ENCODE measurements at places on chromosomes 5 and 9.

GRCh38 chr5:173242675-173243121, 7.7 kb upstream of the NKX2-5 start:
- peak; percentile 77 for DNase-seq

DNA sequence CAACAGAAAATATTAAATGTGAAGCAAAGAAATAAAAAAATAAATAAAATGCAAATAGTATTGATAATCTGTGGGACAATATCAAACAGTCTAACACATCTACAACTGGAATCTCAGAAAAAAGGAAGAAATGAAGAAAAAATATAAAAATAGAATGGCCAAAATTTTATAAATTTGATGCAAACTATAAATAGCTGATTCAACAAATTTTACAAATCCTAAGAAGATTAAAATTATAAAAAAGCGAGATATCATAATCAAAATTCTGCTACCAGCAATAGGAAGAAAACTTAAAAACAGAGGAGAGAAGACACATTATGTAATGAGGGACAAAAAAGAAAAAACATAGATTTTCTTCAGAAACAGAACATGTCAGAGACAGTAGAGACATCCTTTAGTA, 129.2 kb upstream of the IRX1 start:
- no peak for DNase-seq

- DNase-seq = no peak
Measured at GRCh38 chr5:9455826-9456434, 89.9 kb downstream of the SEMA5A start.

GRCh38 chr5:139178935-139179334, 19.2 kb downstream of the SIL1 start:
- no peak for DNase-seq

DNA sequence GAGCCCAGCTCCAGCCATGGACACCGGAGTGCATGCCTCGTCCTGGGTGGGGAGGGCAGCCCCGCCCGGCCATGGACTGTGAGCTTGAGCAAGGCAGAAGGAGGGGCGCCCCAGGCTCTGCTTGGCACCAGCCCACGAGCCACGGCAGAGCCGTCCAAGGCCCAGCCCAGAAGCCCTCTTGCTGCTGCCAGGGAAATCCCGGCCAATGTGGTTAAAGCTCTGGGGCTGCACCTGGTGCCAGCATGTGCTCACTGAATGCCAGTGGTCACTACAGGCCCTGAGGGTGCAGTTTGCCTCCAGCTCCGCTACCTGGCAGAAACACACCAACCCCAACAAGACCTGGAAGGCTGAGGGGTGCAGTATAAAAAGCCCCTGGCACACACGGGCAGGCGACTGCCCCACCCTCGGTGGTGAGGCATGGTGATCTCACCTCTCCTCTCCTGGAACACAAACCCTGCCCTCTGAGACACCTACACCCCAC, 11.8 kb downstream of the BRD3 start:
- no peak for DNase-seq

DNA sequence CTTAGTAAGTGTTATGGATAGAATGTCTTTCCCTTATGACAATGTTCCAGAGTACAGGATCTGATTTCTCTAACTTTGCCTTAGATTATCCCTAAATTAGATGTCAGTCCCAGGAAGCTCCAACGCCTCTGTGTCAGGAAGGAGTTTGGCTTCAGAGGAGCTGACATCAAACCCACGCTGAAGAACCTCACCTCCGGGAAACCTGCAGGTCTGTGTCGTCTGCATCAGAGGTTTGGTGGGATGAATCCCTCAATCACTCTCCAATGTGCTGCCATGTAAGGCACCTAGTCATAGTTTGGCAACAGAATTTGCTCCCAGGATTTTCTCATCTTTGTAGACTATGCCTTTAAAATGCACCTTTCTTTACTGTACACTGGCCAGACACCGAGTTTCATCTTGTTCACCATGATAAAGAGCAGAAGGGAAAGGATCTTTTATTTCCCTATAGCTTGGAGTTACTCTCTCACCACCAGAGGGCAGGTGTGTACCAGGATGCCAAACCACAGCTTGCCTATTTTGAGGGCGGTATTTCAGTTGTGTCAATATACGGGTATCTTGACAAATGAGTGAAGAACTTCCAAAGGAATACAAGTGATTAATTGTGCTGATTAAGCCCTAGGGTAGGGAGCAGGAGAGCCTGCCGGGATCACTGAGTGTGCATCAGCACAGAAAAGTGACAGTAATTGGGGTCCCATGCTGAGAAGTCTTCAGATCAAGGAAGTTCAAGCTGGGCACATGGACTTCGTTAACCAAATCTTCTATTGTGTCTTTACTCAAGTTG, 23.4 kb downstream of the MINAR2 start:
- peak; percentile 64 for DNase-seq

- no peak for DNase-seq
Measured at GRCh38 chr9:3018071-3018470, 174.2 kb upstream of the PUM3 start.

DNA sequence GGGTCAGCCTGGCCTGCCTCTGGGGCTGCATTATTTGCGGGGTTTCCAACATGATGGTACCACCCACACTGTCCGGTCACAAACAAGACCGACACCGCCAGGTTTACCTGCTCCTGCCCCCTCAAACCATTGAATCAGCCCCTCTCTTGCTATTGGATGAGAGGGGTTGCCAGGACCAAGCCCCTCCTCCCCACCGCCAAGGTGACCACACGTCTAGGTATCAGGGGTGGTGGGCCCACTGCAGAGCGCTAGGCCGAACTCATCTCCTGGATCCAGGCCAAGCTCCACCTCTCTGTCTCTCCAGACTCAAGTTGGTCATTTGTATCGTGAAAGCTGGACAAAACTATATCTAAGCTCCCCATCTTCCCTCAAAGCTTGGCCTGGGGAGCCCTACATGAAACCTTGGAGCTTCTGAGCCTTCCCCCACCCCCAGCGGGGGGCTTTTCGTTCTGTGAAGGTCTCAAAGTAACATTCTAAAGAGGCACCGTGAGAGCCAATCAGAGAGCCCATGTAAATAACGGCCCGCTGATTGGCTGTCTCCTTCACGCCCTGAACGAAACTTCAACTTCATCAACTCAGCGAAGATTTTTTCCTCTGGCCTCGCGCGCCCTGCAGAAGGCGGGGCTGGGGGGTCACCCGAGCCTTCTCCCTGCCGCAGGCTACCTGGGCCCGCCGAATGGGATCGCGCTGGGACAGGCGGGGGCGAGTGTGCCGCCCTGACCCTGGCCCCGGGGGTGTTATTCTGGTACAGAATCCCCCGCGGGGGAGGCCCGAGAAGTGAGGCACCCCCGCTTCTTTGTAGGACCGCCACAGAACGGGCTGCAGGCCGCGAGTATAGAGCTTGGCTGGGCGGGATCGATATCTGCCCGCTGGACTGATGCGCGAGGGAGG, 49.6 kb upstream of the PSD2 start:
- DNase-seq = peak; percentile 96

DNA sequence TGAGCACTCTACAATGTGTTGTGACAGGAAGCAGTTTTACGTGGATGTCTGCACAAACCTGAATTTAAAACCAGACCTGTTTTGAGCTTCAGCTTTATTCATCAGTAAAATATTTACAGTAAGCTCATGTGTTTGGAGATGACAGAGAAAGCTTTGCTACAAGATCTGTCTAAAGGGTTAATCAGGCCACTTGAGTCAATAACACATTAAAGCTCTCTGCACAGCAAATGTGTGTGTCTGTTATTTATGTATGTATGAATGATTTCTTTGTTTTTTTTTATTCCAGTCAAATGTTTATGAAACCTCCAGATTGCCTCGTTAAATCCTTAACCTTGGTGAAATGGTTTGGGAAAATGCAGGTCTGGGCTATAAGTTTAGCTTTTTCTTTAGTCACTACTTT, 77.3 kb upstream of the SREK1 start:
- no peak for DNase-seq

DNA sequence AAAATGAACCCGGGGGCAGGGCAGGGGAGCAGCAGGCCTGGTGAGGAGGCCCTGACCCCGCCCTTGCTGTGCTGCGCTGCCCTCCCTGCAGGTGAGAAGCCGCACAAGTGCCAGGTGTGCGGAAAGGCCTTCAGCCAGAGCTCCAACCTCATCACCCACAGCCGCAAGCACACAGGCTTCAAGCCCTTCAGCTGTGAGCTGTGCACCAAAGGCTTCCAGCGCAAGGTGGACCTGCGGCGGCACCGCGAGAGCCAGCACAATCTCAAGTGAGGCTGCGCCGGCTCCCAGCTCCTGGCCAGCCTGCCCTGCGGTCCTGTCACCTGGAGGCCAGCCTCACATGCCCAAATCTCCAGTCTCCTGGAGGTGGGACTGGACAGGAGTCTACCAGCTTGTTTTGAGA, 12.3 kb downstream of the GFI1B start:
- DNase-seq = no peak

DNA sequence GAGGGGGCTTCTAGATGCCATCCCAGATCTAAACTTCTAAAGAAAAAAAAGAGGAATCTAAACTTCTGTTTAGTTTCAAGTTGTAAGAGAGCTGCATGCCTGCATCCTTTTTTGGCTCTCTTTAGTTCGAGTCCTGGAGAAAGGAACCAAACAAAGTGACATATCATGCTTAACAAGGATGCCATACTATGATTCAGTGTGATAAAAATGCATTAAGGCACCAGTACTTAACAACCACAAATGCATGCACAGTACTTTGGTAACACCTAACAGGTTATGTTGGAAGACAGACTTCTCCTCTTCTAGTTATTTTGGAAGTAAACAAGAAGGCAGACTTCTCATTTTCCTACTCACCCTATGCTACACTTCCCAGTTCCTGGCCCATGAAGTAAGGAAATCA, 27.3 kb downstream of the NME5 start:
- DNase-seq = no peak

DNA sequence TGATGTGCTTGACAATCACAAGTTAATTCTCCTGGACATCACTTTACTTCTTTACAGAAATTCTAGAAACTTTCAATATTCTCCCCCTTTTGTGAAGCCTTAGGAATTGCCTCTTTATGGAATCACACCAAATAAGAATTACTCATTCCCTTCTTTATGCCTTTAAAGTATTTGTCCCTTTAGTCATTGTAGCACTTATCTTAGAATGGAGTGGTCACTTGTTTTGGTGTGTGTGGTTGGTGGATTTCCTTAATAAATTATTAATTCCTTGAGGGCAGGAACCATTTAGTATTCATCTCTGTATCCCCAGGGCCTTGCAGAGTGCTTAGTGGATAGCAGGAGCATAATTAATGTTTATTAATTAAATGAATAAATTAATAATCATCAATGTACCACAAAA, 307.0 kb downstream of the ARRDC3 start:
- no peak for DNase-seq

- DNase-seq = no peak
Measured at GRCh38 chr5:139644001-139644456, 4.1 kb upstream of the CXXC5 start.

- no peak for DNase-seq
Measured at GRCh38 chr5:102262688-102263087, 33.4 kb downstream of the SLCO4C1 start.

DNA sequence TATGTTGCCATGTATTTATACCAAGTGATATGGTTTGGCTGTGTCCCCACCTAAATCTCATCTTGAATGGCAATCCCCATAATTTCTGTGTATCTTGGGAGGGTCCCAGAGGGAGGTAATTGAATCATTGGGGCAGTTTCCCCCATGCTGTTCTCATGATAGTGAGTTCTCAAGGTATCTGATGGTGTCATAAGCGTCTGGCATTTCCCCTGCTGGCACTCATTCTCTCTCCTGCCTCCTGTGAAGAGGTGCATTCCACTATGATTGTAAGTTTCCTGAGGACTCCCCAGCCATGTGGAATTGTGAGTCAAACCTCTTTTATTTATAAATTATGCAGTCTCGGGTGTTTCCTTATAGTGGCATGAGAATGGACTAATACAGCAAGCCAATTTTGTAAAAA, 140.8 kb upstream of the ADAMTSL1 start:
- DNase-seq = peak; percentile 36

GRCh38 chr5:98735806-98736507, 37.5 kb upstream of the RGMB start:
- DNase-seq = no peak

DNA sequence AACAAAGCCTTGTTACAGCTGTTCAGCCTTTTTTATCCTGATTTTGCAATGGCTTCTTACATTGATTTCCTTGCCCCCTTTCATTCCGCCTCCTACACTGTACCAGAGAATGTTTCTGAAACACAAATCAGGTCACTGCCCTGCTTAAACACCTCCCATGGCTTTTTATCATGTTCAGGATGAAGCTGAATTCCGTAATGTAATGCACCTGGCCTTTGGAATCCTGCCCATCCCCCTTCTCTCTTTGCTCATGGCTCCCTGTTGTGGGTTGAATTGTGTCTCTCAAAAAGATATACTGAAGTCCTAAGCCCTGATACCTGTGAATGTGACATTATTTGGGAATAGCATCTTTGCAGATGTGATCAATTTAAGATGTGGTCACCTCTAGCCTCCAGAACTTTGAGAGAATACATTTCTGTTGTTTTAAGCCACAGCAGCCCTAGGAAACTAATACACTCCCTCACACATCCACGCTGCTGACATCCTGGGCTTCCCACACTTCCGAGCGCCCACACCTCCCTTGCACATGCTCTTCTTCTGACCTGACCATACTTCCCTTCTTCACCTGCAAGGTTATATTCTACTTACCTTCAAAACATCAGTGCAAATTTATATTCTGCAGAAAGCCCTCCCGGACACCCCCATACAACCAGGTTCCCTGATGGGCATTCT, 101.2 kb downstream of the DNAH5 start:
- DNase-seq = no peak

- DNase-seq = no peak
Measured at GRCh38 chr5:84213861-84214260, 170.8 kb downstream of the EDIL3 start.

DNA sequence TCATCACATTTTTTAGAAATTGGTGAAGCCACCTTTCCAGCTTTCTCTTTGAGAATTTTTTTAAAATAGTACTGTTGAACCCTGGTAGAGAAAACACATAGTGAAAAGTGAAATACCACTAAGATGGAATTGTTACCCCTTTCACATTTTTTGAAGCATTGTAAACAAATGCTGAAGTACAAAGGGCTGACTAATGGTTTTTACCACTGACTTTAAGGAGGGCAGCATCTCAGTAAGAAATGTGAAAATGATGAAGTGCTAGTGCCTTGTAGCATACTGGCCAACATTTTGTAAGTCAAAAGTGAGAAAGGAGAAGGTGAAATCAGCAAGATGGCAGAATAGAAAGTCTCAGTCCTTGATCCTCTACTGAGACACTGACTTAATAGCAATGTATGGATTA, 320.6 kb downstream of the PJA2 start:
- DNase-seq = no peak

DNA sequence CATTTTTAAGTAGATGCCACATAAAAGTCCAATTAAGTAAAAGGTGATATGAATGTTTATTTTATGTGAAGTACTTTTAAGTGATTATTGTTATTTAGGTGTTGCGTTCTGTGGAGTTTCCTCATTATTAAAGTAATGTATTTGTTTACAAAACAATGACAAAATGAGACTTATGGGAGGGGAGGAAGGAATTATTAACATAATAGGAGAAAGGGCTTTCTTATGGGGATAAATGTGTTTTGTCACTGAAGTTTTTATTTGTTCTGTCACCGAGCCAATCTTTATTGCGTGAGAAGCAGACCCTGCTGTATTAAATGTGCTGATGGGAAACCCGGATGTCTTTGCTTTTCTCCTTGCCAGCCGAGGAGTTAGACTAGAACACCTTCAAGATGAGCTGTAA, 44.5 kb downstream of the TRIO start:
- no peak for DNase-seq

- DNase-seq = no peak
Measured at GRCh38 chr5:172266676-172267092, 16.9 kb downstream of the UBTD2 start.

GRCh38 chr9:6907772-6908381, 150.1 kb downstream of the KDM4C start:
- no peak for DNase-seq

- peak; percentile 88 for DNase-seq
Measured at GRCh38 chr9:128124873-128125579, 2.5 kb downstream of the PTGES2 start.
